ENCODE measurements at places on chromosomes 4 and X. TPM values are rescaled to one million over a fixed set of nuclear protein-coding genes. Genes with fewer than 3 reads are reported as not detected.

ADGRL3 gene
- total RNA-seq, result under 0.01 TPM

PRRG3 gene
- not detected for total RNA-seq

IL1RAPL2 gene
- not detected for total RNA-seq

UGT8 gene
- 3.3 TPM for total RNA-seq

EPHA5 gene
- not detected for total RNA-seq

ENPEP gene
- total RNA-seq, result 0.73 TPM

HTN3 gene
- total RNA-seq, result not detected

SYNPO2 gene
- 2.9 TPM for total RNA-seq

SSX3 gene
- not detected for total RNA-seq

PPP2R3B gene
- total RNA-seq, result 6.0 TPM

ARHGAP4 gene
- 199 TPM for total RNA-seq

GSX2 gene
- not detected for total RNA-seq

GLRA3 gene
- not detected for total RNA-seq

RNF212 gene
- 3.1 TPM for total RNA-seq

NAA11 gene
- not detected for total RNA-seq

SPANXD gene
- not detected for total RNA-seq

SLC34A2 gene
- under 0.01 TPM for total RNA-seq

GPM6B gene
- 0.21 TPM for total RNA-seq

CLNK gene
- total RNA-seq, result 0.52 TPM

GAGE1 gene
- 0.10 TPM for total RNA-seq

EGFL6 gene
- total RNA-seq, result not detected

TBC1D14 gene
- 35.4 TPM for total RNA-seq

CDX4 gene
- total RNA-seq, result not detected

ZNF41 gene
- 3.9 TPM for total RNA-seq

NAP1L5 gene
- 13.7 TPM for total RNA-seq

TMPRSS11D gene
- total RNA-seq, result not detected

KLHL4 gene
- total RNA-seq, result not detected

AWAT2 gene
- total RNA-seq, result not detected

C4orf51 gene
- total RNA-seq, result not detected

RAB40A gene
- total RNA-seq, result not detected

SLC16A2 gene
- total RNA-seq, result not detected

LGI2 gene
- total RNA-seq, result not detected

ANK2 gene
- 0.94 TPM for total RNA-seq

PDE6B gene
- total RNA-seq, result 10.4 TPM

ATP8A1 gene
- total RNA-seq, result 157 TPM

UBE2K gene
- total RNA-seq, result 17.1 TPM

IL21 gene
- total RNA-seq, result not detected

LANCL3 gene
- 1.2 TPM for total RNA-seq

MAGEA9B gene
- not detected for total RNA-seq

PRKG2 gene
- 1.7 TPM for total RNA-seq

GABRA4 gene
- total RNA-seq, result under 0.01 TPM

XAGE1A gene
- not detected for total RNA-seq

RPA4 gene
- total RNA-seq, result 0.42 TPM

CT47C1 gene
- not detected for total RNA-seq

AR gene
- 0.10 TPM for total RNA-seq

NRK gene
- total RNA-seq, result under 0.01 TPM

ZNF674 gene
- total RNA-seq, result 0.94 TPM

USP17L20 gene
- not detected for total RNA-seq
